ENCODE measurements at places on chromosomes 1 and 21.

GRCh38 chr1:184664042-184664660 is 90.5 kb downstream of the EDEM3 start:
- DNase-seq = peak; percentile 56

- no peak for DNase-seq
Measured at GRCh38 chr1:157004806-157005205, 40.7 kb downstream of the ARHGEF11 start.

- no peak for DNase-seq
Measured at GRCh38 chr1:39081271-39082009, 55.3 kb downstream of the NDUFS5 start.

DNA sequence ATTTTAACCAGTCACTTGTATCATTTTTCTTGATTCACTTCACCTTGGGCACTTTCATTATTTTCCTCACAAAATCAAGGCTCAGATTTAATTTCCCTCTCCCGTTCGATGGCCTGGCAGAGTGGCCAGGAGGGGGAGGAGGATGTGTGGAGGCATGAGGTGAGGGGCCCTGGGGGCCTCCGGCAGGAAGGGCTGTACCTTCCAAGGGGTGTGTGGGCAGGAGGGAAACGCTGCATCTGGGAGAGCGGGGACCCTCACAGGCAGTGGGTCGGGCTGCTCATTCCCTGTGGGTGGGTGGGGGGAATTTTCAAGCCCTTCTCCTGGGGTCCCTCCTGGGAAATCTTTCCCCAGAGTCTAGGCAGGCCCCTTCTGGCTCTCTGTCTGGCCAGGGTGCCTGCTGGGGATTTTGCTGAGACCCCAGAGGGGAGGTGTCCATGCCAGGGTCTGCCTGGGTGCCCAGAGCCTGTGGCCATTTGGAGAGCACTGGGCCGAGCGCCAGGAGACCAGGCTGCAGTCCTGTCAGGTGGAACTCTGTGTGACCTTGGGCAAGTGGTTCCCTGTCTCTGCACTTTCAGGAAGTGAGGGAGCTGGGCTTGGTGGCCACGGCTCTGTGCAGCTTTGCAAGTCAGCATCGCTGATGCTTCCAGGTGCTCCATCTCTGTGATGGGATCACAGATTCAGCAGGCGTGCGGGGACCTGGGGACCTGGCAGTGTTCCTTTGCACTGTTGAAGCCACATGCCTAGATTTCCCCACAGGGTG is 81.9 kb upstream of the C1orf174 start:
- DNase-seq = no peak

DNA sequence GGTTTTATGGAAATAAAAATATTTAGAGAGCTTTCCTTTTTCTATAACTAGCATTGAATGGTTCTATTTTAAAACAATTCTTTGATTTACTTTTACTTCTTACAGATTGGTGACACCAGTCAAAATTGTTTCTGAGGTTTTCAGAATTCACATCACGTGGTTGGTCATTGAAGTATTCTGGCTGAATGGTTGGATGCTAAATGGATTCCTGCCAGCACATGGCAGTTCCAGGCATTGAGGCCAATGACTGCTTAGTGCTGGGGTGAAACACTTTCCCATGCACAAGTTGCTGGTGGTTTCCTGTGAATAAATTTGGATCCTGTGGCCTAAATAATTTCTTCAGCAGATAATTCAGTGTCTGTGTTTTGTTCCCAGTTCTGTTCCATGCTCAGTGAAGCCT is 20.6 kb downstream of the NCAM2 start:
- no peak for DNase-seq

DNA sequence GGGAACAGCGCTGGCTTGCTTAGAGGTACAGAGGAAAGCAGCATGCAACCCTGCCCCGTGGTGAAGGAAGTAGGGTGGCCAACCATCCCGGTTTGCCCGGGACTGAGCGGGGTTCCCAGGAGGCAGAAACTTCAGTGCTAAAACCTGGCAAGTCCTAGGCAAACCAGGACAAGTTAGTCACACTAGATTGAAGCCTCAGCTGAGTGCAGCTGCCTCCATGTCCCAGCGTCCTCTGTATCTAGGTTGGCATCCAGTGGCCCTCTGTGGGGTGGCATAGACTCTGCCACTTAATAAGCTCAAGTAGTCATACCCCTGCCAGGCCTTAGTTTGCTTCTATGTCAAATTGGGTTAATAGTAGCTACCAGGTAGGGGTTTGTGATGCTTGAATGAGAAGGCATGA is 67.1 kb downstream of the ATP2B4 start:
- no peak for DNase-seq

GRCh38 chr1:247111700-247112478 is 7.7 kb upstream of the ZNF669 start:
- no peak for DNase-seq

DNA sequence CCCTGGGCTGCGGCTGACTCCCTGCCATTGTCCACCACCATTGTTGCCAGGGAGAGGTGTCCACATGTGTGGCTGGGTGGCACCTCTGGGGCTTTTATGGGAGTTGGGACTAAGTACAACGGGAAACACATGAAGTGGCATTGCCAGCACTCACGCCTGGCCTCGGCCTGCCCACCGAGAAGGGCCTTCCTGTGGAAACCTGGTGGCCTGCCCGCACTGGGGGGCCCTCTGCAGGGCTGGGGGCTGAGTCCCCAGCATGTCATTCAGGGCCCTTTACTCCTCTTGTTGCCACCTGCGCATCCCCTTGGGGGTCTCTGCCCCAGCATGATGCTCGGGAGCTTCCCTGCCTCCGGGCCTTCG is 35.5 kb upstream of the RUNX3 start:
- no peak for DNase-seq

- no peak for DNase-seq
Measured at GRCh38 chr1:187646536-187647107, 817.9 kb downstream of the PLA2G4A start.

DNA sequence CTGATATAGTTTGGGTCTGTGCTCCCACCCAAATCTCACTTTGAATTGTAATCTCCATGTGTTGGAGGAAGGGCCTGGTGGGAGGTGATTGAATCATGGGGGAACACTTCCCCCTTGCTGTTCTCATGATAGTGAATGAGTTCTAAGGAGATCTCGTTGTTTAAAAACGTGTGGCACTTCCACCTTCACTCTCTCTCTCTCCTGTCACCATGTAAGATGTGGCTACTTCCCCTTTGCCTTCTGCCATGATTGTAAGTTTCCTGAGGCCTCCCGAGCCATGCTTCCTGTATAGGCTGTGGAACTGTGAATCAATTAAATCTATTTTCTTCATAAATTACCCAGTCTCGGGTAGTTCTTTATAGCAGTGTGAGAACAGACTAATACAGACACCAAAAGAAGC is 40.4 kb downstream of the FRRS1 start:
- no peak for DNase-seq

DNA sequence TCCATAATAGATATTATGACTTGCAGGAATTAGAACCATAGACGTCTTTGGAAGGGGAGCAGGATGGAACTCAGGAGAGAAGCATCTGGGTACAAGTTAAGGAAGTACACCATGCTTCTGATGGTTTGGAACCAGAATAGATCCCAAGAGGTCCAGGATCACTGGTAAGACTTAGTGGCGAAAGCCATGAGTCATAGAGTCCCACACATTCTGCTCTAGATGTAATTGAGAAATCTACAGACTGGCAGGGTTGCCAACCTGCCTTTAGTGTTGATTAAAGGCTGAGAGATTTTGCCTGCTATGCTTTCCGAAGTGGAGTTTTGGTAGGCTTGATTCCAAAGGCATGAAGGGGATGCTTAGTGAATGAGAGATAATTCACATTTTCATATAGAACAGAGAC is 57.1 kb upstream of the C1orf87 start:
- no peak for DNase-seq

GRCh38 chr1:18118078-18118477 is 10.5 kb downstream of the IGSF21 start:
- no peak for DNase-seq

DNA sequence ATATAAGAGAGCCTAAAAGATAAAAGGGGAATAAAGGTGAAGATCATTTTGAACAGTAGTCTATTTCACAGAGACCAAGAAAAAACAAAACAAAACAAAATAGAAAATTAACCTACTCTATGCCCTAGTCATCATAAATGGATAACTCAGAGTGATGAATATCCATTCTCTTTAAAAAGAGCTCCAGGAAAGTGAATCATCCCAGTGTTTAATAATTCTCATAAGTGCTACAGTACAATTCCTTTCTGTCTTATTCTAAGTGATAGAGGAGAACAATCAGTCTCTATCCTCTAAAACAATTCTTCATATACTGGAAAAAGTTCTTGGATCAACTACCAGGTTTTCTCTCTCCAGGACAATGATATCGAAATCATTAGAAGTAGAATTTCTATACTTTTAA is 45.8 kb downstream of the GDAP2 start:
- DNase-seq = no peak

- DNase-seq = no peak
Measured at GRCh38 chr1:19274636-19275035, 13.9 kb downstream of the AKR7A3 start.

DNA sequence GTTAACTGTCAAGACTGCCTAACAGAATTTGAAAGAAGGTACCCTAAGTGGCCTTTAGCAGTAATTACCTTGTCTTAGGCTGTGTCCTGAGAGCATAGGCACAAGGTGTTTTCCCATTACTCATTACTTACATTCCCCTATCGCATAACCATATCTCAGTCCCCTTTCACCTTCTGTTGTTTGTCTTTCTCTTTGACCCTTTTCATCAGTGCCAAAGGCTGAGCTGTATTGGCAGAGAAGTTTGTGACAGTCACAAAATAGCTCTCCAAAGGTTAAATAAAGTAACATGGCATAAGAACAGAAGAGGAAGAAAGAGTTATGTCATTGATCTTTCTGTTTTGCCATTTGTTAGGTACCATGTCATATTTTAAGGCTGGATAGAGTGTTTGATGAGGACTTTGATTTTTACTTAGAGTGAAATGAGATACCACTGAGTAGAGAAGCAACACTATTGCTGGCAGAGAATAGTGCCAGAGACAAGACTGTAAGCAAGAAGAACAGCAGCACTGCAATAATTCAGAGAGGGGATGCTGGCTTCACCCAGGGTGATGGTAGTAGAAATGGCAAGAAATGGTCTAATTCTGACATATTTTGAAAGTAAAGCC is 497.8 kb downstream of the TTLL7 start:
- no peak for DNase-seq

DNA sequence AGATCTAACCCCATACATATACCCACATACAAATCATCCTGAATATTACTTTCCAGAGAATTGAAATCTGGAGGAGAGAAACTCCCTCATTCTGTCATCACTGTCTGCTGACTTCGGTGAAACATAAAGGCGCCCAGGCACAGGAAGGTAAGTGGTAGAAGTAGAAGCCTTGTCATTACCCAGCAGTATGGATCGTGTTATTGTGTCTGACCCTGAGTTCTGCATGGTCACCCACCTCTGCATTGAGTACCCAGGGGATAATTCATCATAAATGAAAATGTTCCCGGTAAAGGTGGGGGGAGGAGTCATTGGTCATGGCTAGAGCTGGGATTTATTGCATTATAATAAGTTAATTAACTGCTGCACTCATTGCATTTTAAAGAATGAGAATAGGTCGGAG is 342.6 kb upstream of the PKN2 start:
- no peak for DNase-seq

DNA sequence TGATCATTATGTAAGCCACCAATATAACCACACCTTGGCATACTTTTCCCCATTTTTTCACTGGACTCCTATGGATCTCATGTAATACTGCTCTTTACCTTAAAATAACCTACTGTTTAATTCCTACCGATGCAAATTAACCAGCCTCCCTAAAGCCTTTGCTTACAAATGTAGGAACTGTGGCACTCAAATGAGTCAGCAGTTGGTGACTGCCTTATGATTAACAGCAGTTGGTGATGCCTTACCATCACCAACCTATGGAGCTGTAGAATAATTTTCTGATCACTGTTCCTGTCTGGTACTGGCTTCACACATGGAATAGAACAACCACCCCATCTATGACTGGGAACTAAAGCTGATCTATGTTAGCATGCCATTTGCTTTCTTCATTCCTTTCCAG is 7.8 kb upstream of the NUDT17 start:
- DNase-seq = no peak

DNA sequence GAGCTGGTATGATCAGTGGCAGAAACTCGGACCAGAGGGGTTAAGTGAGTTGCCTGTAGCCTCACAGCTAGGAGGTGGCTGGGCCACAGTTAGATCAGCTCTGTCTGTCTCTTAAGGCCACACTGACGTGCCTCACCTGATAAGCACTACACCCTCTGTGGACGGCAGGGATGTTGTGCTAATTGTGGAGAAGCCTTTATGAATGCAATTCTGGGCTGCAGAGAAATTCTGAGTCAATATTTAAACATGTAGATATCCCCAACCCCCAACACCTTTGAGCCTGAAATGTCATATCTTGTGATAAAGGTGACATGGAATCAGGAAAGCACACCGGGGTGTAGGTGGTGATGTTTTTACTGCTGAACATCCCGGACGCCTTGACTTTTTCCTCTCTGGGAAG is 88.3 kb downstream of the KCNJ6 start:
- DNase-seq = no peak

DNA sequence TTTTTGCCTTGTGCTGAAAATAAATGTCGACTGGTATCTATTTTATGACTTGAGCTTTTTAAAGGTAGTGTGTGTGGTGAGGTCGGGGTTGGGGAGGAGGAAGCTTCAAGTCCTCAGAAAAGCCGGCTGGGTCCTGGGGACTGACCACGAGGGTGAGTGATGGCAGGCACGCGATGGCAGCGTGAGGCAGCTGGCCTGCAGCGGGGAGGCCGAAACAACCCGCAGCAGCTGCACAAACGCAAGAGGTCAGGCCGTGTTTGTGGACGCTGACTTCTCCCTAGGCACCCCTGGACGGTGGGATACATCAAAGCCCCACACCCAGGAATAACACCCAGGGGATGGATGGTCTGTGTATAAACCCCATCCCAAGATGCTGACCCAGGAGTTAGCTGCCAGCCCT is 51.4 kb downstream of the ZBTB18 start:
- DNase-seq = no peak

DNA sequence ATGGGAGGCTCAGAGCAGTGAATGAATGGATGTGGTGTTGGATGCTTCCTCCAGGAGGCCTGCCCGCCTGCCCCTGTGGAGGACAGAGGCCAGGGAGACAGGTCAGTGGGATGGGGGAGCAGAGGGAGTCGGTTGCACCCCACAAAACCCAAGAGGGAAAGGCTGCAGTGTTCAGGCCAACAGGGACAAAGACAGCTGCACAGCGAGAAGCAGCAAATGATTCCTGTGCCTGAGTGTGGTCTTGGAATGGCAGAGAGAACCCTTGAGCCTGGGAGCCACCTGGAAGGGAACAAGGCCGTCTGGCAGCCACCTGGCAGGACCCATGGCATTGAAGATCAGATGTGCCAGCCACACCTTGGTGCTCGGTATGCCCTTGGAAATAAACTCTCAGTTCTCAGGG is 8.1 kb downstream of the TFF3 start:
- DNase-seq = no peak

DNA sequence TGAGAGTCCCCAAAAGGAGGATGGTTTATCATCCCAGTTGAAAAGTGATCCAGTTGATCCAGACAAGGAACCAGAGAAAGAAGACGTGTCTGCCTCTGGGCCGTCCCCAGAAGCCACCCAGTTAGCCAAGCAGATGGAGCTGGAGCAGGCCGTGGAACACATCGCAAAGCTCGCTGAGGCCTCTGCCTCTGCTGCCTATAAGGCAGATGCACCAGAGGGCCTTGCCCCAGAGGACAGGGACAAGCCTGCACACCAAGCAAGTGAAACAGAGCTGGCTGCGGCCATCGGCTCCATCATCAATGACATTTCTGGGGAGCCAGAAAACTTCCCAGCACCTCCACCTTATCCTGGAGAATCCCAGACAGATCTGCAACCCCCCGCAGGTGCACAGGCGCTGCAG is 43.3 kb downstream of the ZBTB17 start:
- no peak for DNase-seq

Data from renal cortex interstitium (tissue), 15 donors.